Activated T-cell treated with anti-CD3 and anti-CD28 coated beads, Interleukin-2, amount 50 U/mL, for 4 hours (primary cell): ENCODE measurements at places on chromosomes 4 and X. TPM values are rescaled to one million over a fixed set of nuclear protein-coding genes. Genes with fewer than 3 reads are reported as not detected.

- no peak for DNase-seq
These were observed 55.2 kb downstream of the MTM1 start for GRCh38 chrX:150623583-150623982.

Gene MAGEB1
- total RNA-seq = not detected

GRCh38 chr4:138185859-138186645 is 56.1 kb downstream of the SLC7A11 start:
- no peak for DNase-seq

DNA sequence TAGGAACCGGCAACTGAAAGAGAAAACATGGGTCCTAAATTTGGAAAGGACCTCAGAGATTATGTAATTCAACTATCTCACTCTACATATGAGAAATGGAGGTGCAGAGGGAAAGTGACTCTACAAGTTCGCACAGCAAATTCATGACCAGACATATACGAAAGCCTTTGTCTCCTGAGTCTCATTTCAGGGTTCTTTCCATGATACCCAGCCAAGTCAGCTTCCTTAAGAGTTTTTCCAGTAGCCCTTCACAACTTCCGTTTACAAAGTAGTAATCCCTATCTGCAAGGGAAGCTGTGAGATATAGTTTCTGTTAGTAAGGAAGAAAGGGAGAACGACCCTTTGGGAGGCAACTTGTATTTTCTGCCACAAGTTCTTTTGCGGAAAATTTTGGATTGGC is 110.6 kb downstream of the TEX13A start:
- DNase-seq = no peak

DNA sequence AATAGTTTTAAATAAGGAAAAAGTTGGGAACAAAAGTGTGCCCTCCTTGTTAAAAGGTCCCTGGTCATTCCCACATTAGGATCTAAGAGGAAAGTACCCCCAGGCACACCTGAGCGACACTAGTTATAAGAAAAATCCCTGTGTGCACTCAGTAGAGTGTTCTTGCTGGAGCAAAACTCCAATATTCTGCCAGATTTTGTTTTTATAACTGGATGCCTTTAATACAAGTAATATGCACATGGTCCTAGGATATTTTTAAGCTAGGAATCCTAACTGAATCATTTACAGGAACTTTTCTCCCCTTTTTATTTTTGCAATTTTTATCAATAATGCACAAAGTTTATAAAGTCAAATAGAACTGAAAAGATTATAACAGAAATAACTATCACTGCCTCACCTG is 68.6 kb downstream of the BEND4 start:
- DNase-seq = no peak

Gene PFKFB1
- 0.29 TPM for total RNA-seq

Gene MAGEB6
- not detected for total RNA-seq

DNA sequence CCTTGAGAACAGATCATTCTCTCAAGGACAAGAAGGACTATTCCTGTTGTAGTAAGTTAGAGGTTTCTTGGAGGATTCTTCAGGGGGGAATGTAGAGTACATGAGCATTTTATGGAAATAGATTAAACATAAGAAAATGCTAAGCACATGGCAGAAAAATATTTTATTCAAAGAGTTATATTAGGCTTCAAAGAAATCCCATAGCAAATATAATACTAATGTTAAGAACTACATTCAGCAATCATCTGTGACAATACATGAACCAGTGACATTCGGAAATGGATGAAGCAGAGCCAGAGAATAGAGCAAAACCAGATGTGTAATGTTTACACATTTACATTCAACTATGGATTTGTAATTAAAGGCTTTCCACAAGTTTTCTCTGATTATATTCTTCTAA is 288.6 kb downstream of the NAF1 start:
- no peak for DNase-seq
